ENCODE measurements at places on chromosomes 4 and X.
A peak's percentile ranks its signal among the peaks of the same experiment; 100 is the strongest.

DNA sequence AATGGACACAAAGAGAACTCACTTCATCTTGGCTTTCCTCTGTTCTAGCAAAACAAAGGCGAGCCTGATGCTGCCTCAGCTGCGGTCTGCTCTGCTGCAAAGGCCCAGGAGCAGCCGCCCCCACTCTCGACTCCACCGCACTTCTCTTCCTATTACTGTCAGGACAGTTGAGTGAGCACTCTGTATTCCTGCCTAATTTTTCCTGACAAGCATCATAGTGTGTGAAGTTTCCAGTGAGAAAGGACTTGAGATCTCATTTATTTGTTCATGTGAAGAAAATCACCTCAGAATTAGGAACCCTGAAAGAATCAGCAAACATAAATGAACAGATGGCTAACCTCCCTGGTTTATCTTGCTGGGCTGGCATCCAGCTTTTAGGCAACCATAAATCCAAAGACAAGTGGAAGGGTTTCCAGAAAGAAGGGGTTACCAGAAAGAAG lies 15.6 kb downstream of the SCARB2 start:
- peak; percentile 85 for DNase-seq

- DNase-seq = no peak
Measured at GRCh38 chrX:112678831-112679230, 907 bp downstream of the LHFPL1 start.

- no peak for DNase-seq
Measured at GRCh38 chr4:148295642-148296041, 146.6 kb downstream of the NR3C2 start.

DNA sequence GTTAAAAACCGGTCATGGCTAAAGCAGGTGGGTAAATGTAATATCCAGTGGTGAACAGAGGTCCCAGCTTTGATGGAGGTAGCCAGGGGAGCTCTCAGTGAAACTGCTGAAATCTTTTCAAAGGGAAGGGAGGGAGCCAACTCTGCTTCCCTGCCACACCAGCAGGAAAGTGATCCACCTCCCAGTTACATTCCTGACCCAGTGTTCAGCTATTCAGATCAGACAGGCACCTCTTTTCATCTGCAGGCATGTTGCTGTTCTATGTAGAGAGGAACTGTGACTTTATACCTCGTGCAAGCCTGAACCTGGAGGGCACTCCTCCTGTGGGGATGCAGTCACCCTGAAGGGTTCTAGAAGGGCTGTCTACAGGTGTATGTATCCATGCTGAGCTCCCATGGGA lies 37.6 kb downstream of the DCLK2 start:
- DNase-seq = no peak

GRCh38 chr4:82642331-82642730 lies 80.5 kb upstream of the TMEM150C start:
- DNase-seq = no peak

DNA sequence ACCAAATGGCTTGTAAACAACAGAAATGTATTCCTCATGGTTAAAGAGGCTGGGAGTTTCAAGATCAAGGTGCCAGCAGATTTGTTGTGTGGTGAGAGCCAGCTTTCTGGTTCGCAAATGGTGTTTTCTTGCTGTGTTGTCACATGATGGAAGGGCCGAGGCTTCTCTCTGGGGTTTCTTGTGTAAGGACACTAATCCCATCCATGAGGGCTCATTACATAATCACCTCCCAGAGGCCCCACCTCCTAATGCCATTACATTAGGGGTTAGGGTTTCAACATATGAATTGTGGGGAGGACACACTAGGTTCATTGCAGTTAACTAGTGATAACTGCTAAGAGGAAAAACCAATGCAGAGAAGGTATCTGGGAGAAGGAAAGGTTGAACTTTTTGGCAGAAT lies 103.5 kb upstream of the ENPEP start:
- DNase-seq = no peak

- DNase-seq = peak; percentile 49
Measured at GRCh38 chr4:139950568-139950967, 203.4 kb downstream of the MAML3 start.

- DNase-seq = no peak
Measured at GRCh38 chrX:17743913-17744312, 6.6 kb downstream of the SCML1 start.

GRCh38 chr4:140557831-140558435 lies 10.8 kb downstream of the UCP1 start:
- no peak for DNase-seq

GRCh38 chrX:24306440-24306839 lies 7.4 kb downstream of the SUPT20HL2 start:
- DNase-seq = no peak

- DNase-seq = no peak
Measured at GRCh38 chr4:155478336-155478835, 101.6 kb upstream of the MAP9 start.

DNA sequence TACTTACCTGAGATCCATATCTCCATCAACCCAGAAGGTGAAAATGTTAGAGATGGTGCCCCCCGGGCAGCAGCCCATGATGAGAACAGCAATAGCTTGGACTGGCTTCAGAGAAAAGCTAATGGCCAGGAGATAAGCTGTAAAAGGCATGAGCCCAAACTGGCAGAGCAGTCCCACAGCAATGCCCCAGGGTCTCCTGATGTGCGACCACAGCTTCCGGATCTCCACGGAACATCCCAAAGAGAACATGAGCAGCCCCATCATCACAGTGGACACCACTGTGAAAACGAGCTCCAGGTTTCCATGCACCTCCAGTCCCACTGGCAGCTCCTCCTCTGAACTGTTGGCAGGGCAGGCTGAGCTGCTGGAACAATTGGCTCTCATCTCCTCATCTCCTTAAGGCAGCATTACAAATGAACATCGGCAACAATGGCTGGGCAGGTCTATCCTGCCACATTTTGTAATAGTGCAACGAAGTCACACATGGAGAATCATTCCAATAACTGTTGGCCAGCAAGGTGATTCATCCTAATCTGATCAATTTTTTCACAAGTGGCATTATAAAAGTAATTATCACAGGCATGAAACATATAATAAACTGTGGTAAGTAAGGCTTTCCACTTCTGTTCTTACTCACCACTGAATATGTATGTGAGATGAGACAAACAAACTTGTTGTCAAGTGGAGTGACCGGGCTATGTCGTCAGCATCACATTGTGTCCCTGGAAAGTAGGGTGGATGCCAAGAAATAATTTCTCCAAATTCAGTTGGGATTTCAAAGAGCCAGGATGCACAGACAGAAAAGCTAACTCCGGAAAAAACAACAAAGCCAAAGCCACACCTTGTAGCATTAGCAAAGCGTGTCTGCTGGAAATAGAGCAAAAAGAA lies at the start of gene SLC10A6:
SLC10A6 (minus strand) TSS at position 653 of the 888 bp plus-strand sequence; CDS start at position 384, 269 bp downstream.
- DNase-seq = no peak

GRCh38 chr4:159779716-159780115 lies 676.8 kb downstream of the RAPGEF2 start:
- no peak for DNase-seq

DNA sequence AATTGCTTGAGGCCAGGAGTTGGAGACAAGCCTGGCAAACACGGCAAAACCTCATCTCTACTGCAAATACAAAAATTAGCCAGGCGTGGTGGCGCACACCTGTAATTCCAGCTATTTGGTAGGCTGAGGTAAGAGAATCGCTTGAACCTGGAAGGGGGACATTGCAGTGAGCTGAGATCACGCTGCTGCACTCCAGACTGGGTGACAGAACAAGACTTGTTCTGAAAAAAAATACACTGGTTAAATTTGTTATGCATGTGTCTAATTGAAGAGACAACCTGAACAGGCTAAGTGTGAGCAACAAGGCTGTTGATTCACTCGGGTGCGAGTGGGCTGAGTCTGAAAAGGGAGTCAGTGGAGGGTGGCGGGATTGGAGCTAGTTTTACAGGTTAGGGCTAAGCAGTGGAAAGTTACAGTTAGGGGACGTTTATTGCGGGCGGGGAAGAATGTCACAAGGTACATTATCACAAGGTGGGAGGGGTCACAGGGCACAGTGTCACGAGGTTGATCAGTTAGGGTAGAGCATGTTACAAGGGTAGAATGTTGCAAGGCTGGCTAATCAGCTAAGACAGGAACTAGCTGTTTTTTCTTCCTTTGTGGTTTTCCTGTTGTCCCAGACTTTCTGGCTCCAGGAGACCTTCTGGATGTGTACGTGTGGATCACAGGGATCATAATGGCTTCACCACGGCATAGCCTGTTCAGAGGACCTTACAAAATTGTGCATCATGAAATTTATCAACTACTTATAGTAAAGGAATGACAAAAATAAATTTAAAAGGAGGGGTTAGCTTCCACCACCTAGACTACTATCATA lies 115.8 kb downstream of the NAA11 start:
- peak; percentile 68 for DNase-seq

GRCh38 chrX:24672701-24673190 lies 21.0 kb upstream of the POLA1 start:
- no peak for DNase-seq

GRCh38 chr4:55424791-55425190 lies 29.0 kb downstream of the TMEM165 start:
- DNase-seq = no peak

- DNase-seq = no peak
Measured at GRCh38 chr4:158823461-158823873, 54.6 kb downstream of the FNIP2 start.
